ENCODE measurements at places on chromosomes 11 and 22.

DNA sequence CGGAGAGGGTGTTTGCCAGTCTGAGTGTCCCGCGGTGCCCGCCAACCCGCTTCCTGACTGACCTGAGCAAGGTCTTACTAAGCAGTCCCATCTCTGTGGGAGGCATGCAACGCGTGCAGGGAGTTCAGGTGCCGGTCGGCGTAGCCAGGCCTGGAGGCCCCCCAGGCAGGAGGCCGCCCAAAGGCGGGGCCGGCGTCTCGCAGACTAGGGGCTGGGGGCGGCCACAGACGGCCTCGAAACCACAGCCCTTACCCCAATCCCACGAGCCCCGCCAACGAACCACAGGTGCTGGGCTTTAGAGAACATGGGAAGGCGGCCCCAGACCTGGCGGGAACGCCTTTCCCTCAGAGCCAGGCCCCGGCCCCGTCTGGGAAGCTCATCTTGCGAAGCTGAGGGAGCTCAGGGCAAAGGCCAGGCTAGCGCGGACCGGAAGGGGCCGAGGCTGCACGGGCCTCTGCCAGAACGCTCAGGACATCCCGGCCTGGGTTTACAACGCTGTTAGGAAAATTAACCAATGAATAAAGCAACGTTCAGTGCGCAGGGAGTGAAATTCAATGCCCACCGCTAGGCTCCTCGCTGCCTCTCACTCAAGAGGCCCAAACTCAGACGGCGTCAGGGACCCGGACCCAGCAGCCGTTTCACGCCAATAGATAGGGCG is 2.1 kb upstream of the MTFP1 start:
- DNase-seq, result no peak

- no peak for DNase-seq
Observed at GRCh38 chr11:120236169-120237107, 3.5 kb upstream of the POU2F3 start.

DNA sequence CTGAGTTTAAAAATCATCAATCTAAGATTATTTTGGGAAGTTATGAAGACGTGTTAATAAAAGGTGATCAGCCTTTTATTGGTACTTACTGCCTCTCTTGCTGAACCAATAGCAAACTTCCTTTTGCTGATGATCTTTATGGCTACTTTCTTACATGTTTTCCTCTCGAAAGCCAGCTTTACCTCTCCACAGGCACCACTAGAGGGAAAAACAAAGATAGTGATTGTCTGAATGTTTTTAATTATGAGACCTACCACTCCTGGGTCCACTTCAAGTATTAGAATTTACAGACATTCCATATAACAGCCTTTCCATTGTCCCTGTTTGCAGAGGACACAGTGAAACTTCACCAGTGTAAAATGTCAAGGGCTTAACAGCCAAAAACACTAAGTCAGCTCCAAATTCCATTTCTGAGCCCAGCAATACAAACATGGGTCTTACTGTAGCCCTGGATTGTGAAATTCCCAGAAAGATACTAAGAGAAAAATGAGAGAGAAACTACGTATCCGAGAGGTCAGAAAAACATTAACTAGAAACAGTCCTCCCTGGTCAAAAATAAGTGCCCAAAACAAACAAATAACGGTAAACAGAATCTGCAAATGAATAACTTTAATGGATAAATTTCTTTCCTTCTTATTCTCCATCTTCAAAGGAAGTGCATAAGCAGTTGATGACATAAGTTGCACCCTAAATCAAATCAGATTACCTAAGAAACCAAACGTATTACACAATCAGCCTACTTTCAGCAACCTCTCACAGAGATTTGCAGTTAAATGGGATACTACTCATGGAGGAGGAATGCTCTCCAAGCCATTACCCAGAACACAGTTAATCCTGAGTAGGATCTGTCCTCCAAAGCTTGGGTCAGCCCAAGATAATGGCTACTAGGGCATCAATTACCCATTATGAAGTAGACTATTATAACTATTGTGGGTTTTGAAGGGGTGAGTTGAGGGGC is 29.5 kb downstream of the CHEK2 start:
- DNase-seq, result no peak

GRCh38 chr11:76322942-76323341 is 58.0 kb downstream of the THAP12 start:
- no peak for DNase-seq

DNA sequence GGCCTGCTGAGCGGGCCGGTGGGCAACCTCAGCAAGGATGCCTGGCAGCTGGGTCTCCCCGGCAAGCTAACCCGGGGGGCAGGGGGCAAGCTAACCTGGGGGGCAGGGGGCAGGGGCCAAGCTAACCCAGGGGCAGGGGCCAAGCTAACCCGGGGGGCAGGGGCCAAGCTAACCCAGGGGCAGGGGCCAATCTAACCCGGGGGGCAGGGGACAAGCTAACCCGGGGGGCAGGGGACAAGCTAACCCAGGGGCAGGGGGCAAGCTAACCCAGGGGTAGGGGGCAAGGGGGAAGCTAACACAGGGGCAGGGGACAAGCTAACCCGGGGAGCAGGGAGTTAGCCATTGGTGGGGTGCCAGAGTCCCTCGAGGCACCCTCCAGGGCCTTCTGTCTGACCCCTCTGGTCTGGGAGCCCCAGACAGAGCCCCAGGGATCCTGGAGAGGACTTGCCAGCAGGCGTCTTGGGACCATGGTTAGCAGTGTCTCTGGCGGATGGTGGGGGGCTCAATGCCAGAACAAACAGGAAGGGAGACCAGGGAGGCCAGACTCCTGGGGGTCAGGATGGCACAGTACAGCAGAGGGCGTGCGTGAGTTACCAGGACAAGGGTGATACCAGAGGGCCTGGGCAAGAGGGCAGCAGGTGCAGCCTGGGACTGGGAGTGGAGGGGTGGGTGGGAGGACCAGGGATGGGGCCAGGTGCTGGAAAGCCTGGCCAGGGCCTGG is 16.1 kb downstream of the IGF2 start:
- no peak for DNase-seq

DNA sequence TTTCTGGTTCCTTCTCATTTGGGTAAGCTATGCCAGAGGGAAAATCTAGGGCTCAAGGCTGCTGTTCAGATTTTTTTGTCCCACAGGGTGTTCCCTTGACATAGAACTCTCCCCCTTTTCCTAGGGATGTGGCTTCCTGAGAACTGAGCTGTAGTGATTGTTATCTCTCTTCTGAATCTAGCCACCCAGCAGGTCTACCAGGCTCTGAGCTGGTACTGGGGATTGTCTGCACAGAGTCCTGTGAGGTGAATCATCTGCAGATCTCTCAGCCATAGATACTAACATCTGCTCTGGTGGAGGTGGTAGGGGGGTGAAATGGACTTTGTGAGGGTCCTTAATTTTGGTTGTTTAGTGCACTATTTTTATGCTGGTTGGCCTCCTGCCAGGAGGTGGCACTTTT is 167.3 kb upstream of the PGR start:
- no peak for DNase-seq

DNA sequence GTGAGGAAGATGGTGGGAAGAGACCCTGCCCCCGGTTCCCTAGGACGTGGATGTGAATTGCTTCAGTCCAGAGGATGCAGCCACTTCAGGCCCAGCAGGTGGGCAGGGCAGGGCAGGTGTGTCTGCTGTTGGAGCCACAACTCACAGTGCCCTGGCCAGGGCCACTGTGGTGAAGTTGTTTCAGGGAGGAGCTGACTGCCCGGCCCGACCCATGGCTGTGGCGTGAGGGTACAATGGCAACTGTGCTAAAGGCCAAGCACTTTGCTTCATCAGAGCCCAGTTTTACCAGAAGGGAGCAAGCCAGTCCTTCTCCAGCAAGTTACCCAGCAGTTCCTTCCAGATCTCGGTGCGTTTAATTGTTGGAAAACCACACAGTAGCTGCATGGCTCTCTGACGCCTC is 1174.4 kb downstream of the BRD1 start:
- no peak for DNase-seq

GRCh38 chr22:46578824-46579561 is 41.2 kb upstream of the GRAMD4 start:
- DNase-seq, result no peak

DNA sequence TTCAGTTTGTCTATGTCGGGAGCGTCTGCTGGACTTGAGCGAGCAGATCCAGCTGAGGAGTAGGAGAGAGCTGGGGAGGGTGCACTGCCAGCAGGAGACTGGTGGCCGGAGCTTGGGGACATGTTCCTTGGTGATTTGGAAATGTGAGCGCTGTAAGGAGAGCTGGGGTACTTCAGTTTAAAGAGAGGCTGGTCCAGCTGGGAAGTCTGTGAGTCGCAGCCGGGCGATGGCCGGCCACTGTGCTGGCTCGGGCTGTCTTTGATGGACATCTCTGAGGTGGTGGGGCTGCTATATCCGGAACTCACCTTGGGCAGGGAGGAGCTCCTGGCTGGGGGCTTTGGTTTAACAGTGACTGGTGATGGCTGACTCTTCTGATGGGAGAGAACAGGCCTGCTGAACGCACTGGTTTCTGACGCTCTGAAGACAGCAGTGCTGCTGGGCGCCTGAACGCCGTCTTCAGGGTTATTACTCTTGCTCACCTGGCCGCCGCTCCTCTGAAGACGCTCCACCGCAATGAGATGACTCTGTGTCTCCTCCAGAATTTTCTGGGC is 63.6 kb upstream of the PITPNB start:
- DNase-seq, result no peak

DNA sequence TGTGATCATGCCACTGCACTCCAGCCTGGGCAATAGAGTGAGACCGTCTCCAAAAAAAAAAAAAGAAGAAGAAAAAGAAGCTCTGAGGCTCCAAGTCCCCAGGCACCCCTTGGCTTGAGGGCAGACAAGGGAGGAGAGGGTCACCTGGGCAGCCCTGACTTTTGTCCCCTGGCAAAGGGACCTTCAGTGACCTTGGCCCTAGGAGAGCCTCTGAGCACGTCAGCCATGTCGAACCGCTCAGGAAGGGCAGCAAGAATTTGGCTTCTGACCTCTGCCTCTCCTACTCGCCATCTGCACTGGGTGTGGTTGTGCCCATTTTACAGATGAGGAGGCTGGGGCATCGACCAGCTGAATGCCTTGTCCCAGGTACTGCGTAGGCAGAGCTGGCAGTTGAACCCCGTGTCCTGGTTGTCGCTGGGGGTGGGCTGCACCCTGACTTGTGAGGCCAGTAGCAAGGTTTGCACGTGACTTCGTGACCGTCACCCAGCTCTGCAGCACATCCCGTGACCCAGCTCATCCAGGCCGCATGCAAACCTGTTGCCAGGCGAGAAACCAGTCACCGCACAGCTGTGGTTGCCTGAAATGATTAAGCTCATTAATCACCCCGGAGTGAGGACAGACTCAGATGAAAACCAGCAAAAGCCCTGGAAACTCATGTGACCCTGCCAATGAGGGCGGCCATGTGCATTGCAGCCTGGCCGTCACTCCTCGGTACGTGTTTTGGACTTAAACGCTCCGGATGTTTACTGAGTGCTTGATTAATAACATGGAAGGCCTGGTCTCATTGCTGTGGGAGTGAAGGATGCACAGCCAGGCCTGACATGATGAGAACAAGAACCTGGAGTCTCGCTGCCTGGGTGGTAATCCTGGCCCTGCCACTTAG is 47.7 kb upstream of the PPP6R3 start:
- DNase-seq, result no peak

DNA sequence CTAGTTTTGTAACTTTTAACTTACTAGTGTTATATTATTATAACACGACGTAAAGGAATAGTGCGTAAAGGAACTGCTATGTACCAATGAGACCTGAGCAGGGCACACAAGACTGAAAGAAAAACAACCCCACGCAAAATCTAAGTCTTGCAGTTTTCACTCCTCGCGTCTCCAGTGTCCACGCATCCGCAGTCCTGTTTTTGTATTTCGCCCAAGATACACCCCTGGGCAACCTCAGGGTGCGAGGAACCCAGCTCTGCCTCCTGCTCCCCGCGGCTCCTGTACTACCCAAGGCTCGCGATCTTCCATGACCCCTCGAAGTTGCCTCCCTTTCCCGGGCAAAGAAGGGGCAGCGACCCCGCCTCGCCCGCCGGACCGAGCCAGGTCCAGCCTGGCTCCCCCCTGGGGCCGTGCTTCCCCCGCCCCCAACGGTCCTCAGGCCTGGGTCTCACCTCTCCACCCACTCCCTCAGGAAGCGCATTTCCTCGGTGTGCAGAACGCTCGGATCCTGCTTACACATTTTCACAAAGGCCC is 393 bp downstream of the ST13 start:
- peak; percentile 10 for DNase-seq

- DNase-seq, result no peak
Observed at GRCh38 chr11:97732011-97732632, 1288.6 kb upstream of the CNTN5 start.

- no peak for DNase-seq
Observed at GRCh38 chr11:66003291-66003690, 988 bp downstream of the BANF1 start.

DNA sequence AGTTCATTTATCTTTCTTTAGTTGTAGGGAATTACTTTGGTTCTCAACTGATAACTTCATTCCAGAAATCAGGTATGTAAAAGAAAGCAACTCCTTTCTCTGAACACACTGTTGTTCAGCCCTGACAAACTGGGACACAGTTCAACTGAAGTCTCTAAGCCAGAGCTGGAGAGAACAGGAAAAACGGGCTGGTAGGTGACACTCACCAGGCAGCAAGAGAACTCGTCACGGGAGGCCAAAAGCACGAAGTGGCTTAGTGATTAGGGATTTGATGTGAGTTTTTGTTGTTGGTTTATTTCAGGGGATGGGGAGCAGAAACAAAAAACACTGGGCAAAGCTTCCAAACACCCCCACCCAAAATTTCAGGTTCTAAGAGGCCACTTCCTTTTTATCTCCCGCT is 54.1 kb downstream of the MYH9 start:
- DNase-seq, result no peak

DNA sequence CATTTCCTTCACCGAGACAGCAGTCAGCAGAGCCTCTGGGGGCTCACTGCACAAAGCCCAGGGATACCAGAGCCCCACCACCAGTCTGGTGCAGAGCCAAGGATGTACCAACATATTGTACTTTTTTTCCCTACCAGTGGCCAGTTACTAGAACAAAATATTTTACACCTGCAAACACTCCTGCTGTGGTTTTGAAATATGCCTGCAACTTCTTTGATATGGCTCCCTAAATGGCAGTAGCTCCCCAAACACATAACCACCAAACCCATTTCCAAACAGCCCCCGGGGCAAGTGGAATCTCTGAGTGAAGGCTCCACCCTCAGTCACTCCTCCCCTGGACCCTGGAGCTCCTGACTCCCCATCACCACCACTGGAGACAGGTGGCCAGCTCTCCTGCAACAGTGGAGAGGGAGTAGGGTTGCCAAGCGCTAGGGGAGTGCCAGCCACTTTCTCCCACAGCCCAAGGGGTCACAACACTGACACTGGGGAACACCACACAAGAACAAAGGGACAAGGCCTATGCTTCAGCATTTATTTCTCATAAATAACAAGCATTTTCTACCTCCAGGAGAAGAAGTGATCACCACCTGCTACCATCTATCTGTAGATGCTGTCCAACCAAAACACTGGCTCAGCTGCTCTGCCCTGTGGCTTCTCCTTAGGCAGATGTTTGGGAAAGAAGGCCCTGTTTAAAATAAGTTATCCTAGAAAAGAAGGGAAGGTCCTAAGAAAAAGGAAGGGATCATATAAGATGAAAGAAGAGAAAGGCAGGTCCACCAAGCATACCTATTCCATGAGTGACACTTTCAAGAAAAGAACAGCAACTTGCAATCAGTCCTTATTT is 15.1 kb downstream of the DGCR2 start:
- no peak for DNase-seq
